ENCODE measurements at places on chromosomes 12 and 14. TPM values are rescaled to one million over a fixed set of nuclear protein-coding genes. Genes with fewer than 3 reads are reported as not detected.

The TDRD9 gene
- total RNA-seq = not detected

The CLSTN3 gene
- 12.0 TPM for total RNA-seq

DNA sequence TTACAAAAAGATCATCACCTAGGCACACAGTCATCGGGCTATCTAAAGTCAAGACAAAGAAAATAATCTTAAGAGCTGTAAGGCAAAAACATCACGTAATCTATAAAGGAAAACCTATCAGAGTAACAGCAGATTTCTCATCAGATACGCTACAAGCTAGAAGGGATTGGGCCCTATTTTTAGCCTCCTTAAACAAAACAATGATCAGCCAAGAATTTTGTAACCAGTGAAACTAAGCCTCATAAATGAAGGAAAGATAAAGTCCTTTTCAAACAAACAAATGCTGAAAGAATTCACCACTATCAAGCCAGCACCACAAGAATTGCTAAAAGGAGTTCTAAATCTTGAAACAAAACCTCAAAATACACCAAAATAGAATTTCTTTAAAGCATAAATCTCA is 191.6 kb upstream of the BMP4 start:
- no peak for DNase-seq
- no peak overlapping the region for H3K4me3 ChIP-seq
- H3K36me3 ChIP-seq = peaks cover 4% of the 10 kb centered on the region
- peaks cover 3% of the 10 kb centered on the region for H3K4me1 ChIP-seq
- no peak overlapping the region for H3K27ac ChIP-seq
- H3K27me3 ChIP-seq = no peaks in the 10 kb centered on the region

GRCh38 chr14:85537526-85537925 is 7.6 kb downstream of the FLRT2 start:
- H3K27ac ChIP-seq = no peak overlapping the region
- peaks cover 67% of the 10 kb centered on the region for H3K4me1 ChIP-seq
- no peak for DNase-seq
- H3K4me3 ChIP-seq = peak overlapping the region; percentile 92
- H3K36me3 ChIP-seq = peaks cover 21% of the 10 kb centered on the region

DNA sequence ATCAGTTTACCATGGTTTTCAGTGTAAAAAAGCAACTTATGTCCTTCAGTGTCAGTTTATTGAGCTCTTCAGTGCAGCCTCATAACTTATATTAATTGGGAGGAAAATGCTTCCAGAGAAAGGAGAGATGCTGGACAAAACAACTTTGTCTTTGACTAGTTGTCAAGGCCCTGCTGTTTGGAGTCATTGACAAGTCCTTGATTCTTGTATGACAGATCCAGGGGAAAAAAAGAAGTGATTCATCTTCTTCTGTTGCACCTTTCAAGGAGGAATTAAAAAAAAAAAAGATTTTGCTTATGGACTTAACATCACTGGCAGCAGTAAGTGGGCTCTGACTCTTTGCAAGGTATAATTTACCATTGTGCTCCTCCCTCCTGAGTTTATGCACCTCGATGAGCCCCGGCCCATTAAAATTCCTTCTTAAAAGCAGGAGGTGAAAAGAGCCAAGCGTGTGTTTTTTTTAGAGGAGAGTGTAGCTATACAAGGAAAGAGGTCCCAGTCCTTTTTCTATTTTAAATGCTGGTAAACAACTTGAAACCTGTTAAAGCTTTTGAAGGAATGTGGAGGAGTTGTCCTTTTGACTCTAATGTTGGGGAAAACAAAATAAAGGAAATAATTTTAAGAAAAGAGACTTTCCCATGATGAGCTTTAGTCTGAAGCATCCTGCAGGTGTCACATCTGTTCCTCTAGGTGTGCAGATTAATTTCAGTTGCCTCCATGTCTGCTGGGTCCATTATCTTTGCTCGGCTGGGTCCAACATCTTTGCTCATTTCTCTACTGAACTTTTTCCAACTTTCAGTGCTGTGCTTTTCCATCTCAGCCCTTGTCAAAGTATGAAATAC is 431.6 kb downstream of the RAD51B start:
- DNase-seq = no peak
- no peaks in the 10 kb centered on the region for H3K36me3 ChIP-seq

GRCh38 chr12:26239852-26240815 is 44.8 kb downstream of the SSPN start:
- H3K4me3 ChIP-seq = no peak overlapping the region
- no peak for DNase-seq
- H3K4me1 ChIP-seq = no peaks in the 10 kb centered on the region
- H3K27ac ChIP-seq = no peak overlapping the region

DNA sequence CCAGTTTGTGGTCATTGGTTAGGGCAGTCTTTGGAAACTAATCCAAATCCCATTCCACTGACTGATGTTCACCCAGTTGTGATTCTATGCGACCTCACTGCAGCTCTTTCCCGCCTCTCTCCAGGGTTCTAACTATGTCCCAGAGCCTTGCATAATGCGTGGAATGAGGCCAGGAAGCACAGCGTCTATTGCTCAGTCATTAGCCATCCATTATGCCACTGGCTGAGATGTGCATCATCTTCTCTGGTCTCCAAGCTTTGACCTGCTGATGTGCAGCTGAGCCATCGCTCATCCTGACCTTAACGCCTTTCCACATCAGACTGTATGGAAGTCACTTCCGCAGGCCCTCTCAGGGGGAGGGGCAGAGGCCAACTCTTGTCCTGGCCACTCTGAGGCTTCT is 115.4 kb upstream of the VRK1 start:
- H3K27me3 ChIP-seq = no peaks in the 10 kb centered on the region
- no peaks in the 10 kb centered on the region for H3K36me3 ChIP-seq
- H3K27ac ChIP-seq = no peak overlapping the region
- no peaks in the 10 kb centered on the region for H3K4me1 ChIP-seq
- DNase-seq = no peak

DNA sequence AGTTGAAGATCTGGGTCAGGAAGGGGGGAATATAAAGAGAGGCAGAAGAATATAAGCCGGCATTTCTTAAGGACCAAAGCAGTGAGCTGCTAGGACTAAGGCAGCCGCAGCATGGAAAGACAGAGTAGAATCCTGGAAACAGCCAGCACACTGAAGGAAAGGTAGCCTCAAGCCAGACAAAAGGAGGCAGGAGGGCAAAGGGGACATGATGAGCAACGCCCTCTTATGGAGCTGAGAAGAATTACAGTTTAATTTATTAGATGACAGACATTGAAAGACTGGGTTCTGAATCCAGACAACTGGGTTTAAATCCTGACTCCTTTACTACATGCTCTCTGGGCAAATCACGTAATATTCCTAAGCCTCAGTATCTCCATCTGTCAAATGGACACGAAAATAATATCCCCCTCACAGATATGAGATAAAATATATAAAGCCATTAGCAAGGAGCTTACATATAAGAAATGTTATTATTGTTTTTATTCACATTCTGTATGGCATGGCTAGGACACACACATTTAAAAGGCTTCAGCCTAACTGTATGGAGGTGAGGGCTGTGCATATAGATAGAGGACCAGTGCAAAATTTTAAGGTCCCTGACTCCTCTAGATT is 8.1 kb upstream of the PCED1B start:
- H3K36me3 ChIP-seq = peaks cover 3% of the 10 kb centered on the region
- no peaks in the 10 kb centered on the region for H3K27me3 ChIP-seq
- DNase-seq = no peak
- peaks cover 46% of the 10 kb centered on the region for H3K4me1 ChIP-seq

DNA sequence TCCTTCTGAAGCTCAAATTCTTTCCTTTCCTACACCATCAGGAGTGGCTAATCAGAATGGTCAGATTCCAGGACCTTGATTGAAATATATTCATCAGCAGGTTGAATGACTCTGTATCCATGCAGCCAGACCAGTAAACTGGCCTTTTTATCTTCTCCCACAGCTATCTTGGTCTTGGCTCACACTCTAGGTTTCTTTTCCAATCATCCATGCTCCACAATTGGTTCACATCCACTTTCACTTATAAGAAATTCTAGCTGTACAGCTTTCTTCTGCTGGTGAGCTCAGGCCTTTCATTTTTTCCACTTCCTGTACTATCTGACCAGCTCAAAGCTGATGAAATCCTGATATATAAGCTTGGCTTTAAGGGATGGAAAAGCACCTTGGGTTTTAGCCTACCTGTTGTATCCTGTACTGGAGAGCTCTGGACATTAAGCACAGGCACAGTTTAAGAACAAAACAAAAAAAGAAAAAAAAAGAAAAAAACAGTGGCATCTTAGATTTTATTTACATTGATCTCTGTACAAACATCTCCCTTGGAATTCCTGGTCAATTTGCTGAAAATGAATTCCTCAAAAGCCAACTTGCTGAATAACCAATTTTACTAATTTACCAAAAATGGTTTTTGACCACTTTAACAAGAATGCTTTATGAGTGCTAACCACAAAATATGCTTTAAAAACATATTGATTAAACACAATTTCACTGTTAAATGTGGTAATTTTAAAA is 91.6 kb upstream of the PAWR start:
- no peaks in the 10 kb centered on the region for H3K27me3 ChIP-seq
- no peak for DNase-seq
- peaks cover 28% of the 10 kb centered on the region for H3K36me3 ChIP-seq
- peak overlapping the region; percentile 41 for H3K4me3 ChIP-seq
- peak overlapping the region; percentile 96 for H3K27ac ChIP-seq

DNA sequence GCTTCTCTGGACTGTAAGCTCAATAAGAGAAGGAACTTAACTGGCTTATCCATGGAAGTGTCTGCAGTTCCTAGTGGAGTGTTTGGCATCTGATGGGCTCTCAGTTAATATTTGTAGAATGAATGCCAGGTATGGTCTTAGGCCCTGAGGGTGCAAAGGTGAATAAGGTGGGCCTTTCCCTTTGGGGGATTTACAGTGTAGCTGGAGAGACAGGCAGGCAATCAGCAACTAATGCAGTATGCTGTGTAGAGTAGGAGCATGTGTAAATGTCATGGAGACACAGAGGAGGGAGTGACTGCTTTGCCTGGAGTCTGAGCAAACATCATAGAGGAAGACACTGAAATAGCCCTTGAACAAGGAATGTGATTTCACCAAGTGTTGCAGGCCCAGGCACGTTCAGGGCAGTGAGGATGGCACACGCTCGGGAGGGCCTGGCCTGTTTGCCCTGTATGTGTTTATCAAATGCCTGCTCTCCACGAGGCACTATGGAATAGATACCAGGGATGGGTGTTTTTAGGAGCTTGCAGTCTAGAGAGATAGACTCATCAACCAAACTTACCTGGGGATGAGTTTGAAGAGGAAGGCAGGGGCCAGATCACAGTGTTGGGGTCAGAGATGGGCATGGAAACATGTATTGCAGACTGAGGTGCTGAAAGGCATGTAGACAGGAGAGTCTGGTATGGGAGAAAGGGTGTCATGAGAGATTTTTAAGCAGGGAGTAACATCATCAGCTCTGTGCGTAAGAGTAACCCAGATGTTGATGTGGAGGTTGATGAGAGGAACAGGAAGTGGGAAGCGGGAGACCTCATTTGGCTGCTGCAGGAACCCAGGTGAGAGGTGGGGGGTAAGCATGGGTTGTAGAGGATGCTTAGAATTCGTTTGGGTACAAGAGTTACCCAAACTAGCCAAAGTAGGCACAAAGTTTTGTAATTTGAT is 54.1 kb downstream of the PLXNC1 start:
- H3K27me3 ChIP-seq = peaks cover 2% of the 10 kb centered on the region
- H3K36me3 ChIP-seq = no peaks in the 10 kb centered on the region
- no peak overlapping the region for H3K27ac ChIP-seq

DNA sequence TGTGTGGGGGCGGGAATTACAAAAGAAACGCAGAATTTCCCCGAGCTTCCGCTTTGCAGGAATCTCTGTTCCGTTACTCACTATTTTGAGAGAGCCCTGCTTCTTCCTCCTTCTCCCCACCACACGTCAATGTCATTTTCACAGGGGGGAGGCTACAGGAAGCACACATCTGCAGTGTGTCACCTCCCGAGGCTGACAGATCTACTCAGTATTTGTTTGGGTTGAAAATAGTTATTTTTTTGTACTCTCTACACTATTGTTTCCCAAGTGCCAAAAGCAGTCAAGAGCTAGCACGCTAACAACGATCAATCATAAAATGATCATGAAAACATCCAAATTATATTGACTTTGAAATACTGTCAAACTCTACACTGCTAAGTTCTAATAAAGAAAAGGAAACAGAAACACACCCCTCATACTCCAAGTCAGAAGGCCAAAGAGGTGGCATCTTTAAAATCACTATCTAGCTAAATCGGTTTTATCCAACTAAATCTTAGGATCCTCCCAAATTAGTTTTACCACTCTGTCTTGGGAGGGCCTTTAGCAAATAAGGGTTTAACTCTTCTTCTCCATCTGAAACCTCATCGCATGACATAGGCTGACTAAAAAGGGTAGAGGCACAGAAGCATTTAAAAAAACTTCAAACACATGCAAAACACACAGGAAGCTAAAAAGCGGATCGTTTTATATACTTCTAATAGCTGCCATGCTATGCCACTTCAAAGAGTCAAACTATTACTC is 51.8 kb downstream of the FOXN3 start:
- peaks cover 33% of the 10 kb centered on the region for H3K4me1 ChIP-seq
- peaks cover 4% of the 10 kb centered on the region for H3K36me3 ChIP-seq
- no peaks in the 10 kb centered on the region for H3K27me3 ChIP-seq
- peak overlapping the region; percentile 41 for H3K27ac ChIP-seq

All from osteocyte (in vitro differentiated cells).